ENCODE measurements at places on chromosomes 13 and 19. TPM values are rescaled to one million over a fixed set of nuclear protein-coding genes. Genes with fewer than 3 reads are reported as not detected.

GRCh38 chr19:35226748-35227147, 1.8 kb downstream of the FAM187B start:
- no peak for DNase-seq

DNA sequence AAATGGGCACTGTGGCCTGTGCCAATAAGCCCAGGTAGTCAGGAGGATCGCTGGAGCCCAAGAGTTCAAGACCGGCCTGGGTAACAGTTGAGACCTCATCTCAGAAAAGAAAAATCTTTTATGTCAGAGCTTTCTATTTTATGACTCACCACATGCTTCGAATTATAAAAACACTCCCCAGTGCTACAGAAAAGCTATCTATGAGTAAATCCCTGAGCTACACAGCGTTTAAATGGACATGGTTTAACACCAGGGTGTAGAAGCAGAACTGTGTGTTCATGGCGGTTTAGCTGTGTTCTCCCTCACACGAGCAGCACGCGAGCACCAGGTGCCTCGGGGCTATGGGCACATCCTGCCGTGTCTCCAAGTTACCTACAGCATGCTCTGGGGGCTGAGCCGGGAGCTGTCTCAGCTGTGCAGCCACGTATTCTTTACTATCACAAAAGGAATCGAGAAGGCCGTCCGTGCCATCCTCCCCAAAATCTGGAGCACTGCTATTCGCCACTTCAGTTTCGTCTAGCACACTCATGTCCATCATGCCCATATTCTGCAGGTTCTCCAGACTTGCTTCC, 6.7 kb downstream of the SAFB2 start:
- DNase-seq = no peak

DNA sequence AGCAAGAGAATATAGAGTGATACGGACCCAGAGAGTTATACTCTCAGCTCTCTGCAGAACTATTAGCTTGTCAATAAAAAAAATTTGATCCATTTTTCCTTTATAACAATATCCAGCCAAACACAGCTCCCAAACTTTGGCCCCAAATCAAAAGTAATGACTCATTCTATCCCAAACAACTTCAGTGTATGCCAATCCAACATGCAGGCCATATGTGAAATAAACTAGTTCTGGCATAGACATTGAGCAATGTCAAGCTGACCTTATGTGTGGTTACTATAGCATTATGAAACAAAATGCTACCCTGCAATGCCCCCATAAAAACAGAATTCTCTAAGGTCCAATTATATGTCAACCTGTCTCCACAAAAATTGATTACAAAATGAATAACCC, 209.5 kb downstream of the DNAJC15 start:
- peak; percentile 3 for DNase-seq

DNA sequence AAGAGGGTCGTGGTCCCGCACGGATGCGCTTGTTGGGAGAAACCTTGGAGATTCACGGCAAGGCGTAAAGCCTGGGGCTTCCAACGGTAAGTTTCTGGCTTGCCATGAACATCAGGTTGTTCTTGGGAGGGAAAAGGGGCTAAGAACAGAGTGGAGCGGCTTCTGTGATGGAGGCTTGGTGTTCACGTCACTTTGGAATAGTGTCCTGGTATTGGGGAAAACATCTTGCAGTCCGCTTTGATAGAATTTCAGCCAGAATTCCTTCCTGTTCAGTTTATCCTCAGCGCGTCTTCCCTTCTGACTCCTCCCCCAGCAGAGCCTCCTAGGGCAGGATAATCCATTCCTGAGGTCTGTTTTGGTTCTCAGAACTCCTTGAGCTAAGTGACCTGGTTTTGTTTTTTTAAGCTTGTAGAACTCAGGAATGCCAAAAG, 2.0 kb downstream of the KCTD15 start:
- DNase-seq = no peak

- no peak for DNase-seq
These were observed 111.3 kb upstream of the PCDH9 start for GRCh38 chr13:67341406-67341805.

DNA sequence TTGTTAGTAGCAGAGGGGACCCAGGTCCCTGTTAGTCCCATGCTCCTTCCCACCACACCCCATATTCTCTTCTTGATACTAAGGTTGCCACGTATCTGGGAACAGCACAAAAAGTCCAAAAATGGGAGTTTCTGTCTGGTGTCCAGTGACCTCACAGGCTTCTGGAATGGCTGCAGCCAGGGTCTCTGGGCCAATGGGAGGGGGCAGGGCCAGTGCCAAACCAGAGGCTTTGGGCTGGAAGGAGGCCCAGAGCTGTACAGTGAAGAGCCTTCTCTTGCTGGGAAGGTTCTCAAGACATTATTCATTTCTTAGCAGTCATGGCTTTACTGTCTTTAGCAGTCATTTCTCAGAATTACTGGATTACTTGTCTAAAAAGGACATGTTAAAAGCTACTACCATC, 119.2 kb downstream of the FRY start:
- DNase-seq = peak; percentile 88

The MPND gene
- 0.52 TPM for total RNA-seq

- DNase-seq = no peak
These were observed 5.2 kb upstream of the MRPS31 start for GRCh38 chr13:40776232-40776631.

DNA sequence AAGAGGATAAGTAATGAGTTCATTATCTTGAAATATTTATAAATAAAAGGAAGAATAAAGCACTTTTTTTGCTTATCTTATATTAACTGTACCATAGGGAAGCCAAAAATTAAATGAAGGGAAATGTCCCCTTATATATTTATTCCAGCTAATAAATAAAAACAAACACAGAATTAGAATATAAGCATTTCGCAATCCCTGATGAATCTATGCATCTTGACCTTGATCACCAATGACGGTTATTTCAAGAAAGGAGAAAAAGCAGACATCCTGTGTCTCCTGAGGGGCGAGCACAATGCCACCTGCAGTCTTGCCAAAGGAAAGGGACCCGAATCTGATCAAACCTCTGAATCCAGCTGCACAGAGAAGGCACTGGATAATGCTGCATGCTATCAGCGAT, 29.3 kb upstream of the IRS2 start:
- no peak for DNase-seq

The TYROBP gene
- total RNA-seq = not detected

- DNase-seq = peak; percentile 47
These were observed 6.6 kb downstream of the ISOC2 start for GRCh38 chr19:55454787-55455243.

DNA sequence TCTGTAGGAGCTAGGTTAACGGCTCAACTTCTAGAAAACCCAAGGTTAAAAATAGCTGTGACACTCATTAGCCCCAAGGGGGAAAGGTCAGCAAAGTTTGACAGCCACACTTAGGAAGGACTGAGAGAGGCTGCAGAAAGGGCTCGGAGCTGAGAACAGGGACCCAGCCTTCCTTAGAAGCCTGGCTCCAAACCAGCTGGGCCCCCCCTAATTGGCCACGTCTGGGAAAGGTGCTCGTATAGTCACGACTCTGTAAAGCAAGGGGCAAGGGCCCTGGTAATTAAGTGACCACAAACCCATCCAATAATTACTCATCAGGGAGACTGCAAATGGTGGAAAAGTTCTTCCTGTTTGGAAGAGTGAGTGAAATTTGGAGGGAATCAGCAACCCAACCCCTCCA, 90.5 kb downstream of the RNASEH2B start:
- no peak for DNase-seq

GRCh38 chr19:41785653-41786052, 10.7 kb upstream of the CEACAM3 start:
- peak; percentile 51 for DNase-seq

DNA sequence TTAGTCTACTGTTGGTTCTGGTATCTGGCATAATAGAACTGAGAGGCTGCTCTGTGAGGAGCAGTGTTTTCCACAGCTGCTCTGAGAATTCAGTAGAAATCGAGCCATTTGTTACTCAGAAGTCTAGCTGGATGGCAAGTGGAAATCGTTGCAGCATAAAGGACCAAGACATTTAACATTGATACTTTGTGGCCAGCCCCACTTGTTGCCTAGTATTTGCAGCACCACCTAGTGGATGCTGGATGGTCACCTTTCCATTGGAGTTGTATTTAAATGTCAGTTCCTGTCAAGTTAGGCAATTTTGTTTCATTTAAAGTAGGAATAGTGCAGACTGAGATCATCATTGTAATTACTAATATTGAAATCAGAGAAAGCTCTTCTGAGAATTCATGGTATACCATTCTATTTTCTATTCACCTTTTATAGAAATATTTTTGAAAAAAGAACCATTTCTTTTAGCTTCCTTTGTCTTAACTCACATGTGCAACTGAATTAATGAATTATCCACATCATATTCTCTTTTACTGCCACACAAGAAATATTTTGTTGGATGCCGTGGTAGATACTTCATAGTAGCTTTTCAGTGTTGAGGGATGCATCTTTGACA, 64.6 kb downstream of the PDS5B start:
- peak; percentile 39 for DNase-seq

DNA sequence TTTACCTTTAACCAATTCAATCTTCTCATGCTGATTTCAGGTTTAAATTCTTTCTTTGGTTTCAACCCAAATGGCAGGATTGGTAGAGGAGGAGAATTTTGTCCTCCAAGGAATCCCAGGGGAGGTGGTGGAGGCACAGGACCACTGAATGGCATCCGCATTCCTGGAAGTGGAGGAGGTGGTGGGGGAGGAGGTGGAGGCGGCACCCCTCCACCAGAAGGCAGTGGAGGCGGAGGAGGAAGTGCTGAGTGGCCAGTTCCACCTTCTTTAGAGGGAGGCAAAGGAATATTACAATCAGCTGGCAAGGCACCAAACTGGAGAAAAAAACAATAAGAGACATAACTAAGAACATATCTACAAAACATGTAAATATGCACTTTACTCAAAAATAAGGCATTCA, 192.9 kb downstream of the DIAPH3 start:
- no peak for DNase-seq

DNA sequence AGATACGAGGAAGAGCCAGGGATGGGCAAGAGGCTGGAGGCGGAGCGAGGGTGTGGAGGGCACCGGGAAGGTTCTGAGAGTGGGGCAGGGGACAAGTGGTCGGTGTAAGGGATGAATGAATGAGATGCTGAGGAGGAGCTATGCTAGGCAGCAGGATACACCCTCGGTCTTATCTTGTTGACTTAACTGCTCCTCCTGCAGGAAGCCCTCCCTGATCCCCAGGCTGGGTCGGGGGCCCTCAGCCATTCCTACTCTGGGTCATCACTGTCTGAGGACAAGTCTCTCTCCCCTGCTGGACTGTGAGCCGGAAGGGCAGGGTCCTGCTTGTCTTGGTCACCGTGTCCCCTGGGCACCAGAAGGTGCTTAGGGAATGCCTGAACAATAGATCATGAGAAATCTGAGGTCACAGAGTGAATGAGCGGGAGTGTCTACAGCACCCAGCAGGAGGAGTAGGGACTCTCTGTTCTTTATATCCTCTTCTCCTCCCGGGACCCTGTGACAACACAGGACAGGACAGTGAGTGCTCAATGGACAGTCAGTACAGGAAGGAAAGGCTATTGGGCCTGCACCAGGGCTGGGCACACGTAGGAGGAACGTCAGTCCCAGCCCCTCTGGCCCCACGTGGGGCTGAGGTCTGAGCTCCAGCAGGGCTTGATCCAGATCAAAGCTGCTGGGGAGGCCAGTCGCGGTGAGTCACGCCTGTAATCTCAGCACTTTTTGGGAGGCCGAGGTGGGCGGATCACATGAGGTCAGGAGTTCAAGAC, 6.5 kb downstream of the NKPD1 start:
- peak; percentile 93 for DNase-seq

GRCh38 chr13:39588384-39588783, 14.6 kb downstream of the LHFPL6 start:
- no peak for DNase-seq

GRCh38 chr19:18408053-18408476, 10.6 kb upstream of the LRRC25 start:
- DNase-seq = no peak

- no peak for DNase-seq
These were observed 121.0 kb downstream of the KLF5 start for GRCh38 chr13:73179650-73180274.

- DNase-seq = no peak
These were observed 213.1 kb upstream of the SGCG start for GRCh38 chr13:22967669-22968068.

- DNase-seq = no peak
These were observed 25.6 kb downstream of the BRCA2 start for GRCh38 chr13:32340914-32341313.
